ENCODE measurements at places on chromosomes 7 and 10.
A peak's percentile ranks its signal among the peaks of the same experiment; 100 is the strongest.

DNA sequence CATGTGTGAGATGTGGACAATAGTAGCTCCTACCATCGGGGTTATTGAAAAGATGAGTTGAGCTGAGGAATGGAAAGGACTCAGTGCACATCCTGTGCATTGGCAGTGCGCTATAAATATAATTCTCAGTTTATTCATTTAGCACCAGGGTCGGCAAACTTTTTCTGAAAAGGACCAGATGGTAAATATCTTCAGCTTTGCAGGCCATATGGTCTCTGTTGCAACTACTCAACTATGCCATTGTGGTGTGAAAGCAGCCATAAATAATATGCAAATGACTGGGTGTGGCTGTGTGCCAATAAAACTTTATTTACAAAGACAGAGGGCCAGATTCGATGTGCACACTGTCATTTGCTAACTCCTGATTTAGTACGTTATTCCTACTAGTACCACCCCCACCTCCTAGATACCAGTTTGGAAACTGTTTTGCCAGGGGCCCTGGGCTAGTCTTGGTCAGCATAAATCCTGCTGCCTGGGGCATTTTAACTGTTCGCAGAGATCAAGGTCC lies 422.9 kb upstream of the MKI67 start:
- DNase-seq, result no peak

DNA sequence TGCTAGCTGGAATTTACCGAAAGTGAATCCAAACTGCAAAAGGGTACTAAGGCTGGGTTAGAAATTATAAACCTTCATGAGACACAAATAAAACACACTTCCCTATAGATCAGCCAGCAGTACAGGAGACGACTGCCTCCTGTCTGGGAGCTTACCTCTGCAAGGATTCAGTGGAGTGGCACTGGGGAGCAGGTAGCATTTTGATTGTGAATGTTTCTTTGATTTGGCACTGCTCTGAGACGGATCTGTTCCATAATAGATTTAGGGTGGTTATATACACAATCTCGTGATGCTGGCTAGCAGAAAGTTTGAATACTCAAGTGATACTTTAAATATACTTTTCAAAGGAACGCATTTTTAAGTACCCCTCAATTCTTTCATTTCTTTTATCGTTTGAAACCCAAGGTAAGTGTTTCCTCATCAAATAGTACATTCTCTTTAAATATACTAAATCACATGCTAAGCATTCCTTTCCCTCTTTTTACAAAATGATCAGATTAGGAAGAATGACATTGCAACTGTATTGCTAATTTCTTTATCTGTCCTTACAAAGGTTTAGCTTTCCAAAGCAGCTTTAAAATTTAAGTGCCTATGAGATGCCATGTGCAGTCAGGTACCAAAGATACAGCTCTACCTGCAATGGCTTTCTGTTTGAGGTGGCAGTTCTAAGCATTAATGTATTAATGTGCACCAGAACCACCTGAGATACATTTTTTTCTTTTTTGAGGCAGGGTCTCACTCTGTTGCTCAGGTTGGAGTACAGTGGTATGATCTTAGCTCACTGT lies 20.6 kb upstream of the CHCHD3 start:
- DNase-seq, result no peak

GRCh38 chr7:5429253-5429856 lies 5.7 kb upstream of the TNRC18 start:
- peak; percentile 55 for DNase-seq

DNA sequence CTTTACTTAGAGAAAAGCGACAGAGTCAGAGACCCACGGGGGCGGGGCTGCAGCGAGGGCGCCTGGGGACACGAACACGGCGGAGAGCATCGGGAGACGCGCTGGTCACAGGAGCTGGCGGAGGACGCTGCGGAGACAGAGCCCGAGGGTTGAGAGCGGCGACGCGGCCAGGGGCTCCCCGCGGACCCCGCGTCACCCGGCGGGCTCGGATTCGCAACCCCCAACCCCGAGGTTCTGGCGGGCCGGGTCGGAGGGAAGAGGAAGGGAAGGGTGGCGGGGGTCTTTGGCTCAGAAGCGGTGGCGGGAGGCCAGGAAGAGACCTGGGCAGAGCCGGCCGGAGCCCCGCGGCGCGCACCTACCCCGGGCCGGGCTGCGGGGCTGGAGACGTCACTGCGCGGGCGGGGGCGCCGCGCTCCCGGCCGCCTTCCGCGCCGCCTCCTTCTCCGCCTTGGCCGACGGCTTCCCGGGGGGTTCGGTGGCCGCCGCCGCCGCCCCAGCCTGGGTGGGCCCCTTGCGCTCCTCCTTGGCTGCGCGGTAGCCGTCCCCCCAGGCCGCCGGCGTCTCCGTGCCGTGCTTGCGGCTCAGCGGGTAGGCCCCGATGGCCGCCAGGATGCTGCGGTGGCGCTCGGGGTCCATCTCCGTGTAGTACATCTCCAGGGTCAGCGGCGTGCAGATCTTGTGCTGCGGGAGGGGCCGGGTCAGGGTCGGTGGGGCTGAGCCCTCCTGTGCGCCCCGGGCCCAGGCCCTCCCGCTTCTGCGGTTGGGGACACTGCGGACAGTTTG lies 11.1 kb downstream of the CALY start:
- DNase-seq, result no peak

DNA sequence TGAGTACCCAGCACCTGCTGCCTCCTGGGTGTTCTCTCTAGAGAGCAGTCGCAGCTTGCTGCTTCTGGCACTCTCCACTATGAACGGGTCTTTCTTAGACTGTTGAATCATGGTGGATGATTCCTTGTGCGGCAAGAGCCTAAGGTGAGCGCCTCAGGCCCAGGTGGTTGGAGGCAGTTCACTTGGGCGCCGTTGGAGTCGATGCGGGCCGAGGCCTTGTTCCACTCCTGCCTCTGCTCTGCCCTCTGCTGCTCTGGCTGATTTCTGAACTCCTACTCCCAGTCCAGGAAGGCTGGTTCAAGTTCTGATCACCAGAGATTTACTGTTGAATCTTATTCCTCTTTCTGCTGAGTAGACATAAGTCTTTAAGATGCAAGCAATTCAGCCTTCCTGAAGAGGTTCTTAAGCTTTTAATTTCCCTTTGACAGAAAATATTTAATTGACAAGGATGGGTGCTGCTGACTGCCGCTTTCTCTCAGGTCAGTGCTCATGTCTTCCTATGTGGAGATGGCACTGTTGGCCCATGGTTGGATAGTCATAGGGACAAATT lies 10.4 kb downstream of the YKT6 start:
- DNase-seq, result no peak

DNA sequence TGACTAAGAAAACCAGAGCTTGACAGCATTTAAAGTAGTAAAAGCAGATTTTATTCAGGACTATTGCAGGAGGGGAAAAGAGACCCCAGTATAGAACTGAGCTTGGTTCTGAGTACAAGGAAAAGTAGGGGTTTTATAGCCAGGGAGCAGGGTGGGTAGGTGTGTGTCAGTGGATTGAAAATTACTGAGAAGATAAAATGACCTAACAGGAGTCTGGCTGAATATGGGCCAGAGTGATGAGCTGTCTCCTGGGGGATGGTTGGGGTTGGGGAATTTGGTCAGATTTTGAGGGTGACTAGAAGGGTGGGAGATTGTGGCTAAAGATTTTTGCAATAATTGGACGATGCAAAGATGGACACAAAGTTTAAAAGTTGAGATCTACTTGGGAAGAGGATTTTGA lies 114.0 kb downstream of the ST7 start:
- DNase-seq, result no peak

- no peak for DNase-seq
Measured at GRCh38 chr7:650339-651031, 76.0 kb upstream of the DNAAF5 start.

GRCh38 chr10:11010582-11010981 lies 7.1 kb upstream of the CELF2 start:
- no peak for DNase-seq

GRCh38 chr7:128827971-128828711 lies 2.1 kb upstream of the FLNC start:
- peak; percentile 92 for DNase-seq

GRCh38 chr10:78924319-78925003 lies 144.3 kb upstream of the ZMIZ1 start:
- no peak for DNase-seq

- no peak for DNase-seq
Measured at GRCh38 chr7:76165106-76165972, 36.4 kb upstream of the SRRM3 start.

- DNase-seq, result no peak
Measured at GRCh38 chr10:132660385-132660784, 122.8 kb downstream of the INPP5A start.

- DNase-seq, result peak; percentile 92
Measured at GRCh38 chr10:94125856-94126255, 132.1 kb downstream of the PLCE1 start.

DNA sequence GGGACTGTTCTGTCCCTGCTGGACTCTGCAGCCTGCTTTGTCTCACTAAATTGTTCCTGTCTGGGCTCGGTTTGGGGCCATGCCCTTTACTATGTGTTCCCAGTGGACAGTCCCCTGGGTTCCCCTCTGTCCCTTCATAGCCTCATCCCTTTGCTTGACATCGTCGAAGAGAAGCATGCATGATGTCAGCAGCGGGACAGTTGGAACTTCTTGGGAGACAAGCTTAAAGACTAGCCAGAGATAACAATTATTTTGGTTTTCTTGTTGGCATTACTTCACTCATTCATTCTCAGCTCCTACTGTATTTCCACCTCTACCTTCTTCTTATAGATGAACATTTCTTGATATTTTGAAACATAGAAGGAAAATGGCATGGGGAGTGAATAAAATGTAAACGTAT lies 2.7 kb downstream of the EPHB6 start:
- DNase-seq, result no peak

DNA sequence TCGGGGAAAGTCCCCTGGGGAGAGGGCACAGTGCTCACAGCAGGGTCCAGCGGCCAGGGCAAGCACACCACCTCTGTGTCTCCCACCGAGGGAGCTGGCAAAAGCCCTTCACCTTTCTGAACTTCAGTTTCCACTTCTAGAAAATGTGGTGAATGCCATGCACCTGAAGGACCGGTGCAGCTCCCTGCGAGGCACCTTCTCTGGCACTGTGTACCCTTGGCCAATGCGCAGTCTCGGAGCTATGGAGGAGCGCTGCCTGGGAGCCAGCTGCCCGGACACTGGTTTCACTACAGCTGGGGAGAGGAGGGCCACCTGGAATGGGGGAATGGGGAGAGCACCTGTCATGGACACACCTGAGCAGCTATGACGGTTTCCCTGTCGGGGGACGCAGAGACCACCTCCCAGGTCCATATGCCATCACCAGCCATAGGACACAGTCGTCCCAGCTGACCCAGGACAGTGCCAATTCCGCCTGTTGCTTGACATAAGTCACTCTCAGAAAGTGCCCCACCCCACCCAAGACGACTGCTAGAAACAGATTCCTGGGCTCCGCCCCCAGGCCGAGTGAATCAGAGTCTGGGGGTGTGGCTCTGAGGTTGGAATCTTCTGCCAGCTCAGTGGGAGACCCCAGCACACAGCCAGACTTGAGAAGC lies 16.8 kb downstream of the RASGEF1A start:
- DNase-seq, result peak; percentile 5
